ENCODE measurements at places on chromosomes 7 and 10.

- no peak for DNase-seq
Observed at GRCh38 chr10:86065711-86066251, 300.8 kb downstream of the GRID1 start.

DNA sequence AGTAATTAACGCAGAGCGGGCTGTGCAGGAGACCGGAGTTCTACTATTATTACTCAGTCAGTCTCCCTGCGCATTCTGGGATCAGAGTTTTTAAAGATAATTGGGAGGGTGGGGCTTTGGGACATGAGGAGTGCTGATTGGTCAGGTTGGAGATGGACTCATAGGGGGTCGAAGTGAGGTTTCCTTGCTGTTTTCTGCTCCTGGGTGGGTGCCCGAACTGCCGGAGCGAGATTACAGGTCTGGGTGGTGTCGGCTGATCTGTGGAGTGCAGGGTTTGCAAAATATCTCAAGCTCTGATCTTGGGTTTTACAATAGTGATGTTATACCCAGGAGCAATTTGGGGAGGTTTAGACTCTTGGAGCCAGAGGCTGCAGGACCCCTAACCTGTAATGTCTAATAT is 3.9 kb upstream of the LRRC27 start:
- no peak for DNase-seq

- DNase-seq, result no peak
Observed at GRCh38 chr7:16646472-16647072, 591 bp downstream of the BZW2 start.

DNA sequence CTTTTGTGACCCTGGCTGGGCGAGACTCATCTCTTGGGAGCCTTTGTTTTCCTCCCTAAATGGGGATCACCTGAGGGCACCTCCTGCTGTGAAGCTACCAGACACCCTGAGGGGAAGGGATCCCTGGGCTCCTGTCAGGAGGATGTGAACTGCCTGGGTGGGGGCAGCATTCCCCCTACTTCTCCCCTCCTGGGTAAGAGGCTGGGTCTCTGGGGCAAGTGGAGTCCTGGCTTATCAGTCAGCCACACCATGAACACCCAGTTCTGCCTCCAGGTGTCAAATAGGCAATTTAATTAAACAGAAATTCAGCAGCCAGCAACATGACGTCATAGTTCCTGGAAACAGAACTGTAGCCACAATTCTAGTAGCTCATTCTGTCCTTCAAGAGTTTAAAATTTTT is 97.7 kb upstream of the RET start:
- DNase-seq, result no peak

GRCh38 chr7:157745721-157746709 is 409.2 kb downstream of the DNAJB6 start:
- DNase-seq, result no peak

DNA sequence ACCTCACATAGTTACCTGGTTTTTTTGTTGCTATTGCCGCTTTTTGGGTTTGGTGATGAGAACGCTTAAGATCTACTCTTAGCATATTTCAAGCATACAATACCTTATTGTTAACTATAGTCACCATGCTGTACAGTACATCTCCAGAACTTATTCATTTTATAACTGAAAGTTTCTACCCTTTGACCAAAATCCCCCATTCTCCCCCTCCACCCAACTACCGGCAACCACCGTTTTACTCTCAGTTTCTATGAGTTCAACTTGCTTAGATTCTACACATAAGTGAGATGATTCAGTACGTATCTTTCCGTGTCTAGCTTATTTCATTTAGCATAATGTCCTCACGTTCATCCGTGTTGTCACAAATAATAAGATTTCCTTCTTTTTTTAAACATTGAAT is 86.7 kb upstream of the IL6 start:
- DNase-seq, result no peak

GRCh38 chr7:100048680-100049079 is 894 bp upstream of the ZSCAN21 start:
- no peak for DNase-seq

GRCh38 chr10:29723726-29724125 is 89.0 kb upstream of the SVIL start:
- no peak for DNase-seq

DNA sequence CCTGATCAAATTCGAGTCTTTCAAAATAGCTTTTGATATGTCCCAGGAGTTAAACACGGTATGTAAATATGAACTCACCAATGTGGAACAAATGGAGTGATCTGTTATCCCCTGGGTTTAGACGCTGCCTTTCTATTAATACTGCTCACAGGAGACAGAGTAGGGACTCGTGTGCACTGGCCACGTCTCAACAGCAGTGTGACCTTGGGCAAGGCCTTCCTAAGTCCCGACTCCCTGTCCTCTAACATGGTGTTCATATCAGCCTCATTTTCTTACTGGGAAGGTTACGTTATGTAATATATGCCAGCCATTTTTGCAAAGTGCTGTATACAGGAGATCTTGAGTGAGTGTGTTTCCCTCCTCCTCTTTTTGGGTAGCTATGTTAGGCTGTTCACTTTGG is 1.8 kb downstream of the WDR37 start:
- DNase-seq, result no peak

DNA sequence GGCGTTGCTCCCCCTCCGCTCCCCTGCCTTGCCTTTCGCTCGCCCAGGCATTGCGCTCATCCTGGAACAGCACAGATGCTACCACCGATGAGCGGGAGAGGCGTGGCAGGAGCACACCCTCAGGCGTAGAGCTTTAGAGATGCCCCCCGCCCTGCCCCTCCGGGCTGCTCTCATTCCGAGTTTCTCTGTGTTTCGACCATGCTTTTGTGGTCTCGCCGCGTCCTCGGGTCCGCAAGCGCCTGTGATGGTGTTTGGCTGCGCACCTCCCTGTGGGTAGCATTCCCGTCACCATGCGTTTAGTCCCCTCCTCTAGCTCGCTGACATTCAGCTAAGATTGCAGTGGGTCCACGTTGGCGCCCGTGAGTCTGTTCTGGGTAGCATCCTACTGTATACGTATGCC is 18.7 kb downstream of the NOM1 start:
- no peak for DNase-seq

DNA sequence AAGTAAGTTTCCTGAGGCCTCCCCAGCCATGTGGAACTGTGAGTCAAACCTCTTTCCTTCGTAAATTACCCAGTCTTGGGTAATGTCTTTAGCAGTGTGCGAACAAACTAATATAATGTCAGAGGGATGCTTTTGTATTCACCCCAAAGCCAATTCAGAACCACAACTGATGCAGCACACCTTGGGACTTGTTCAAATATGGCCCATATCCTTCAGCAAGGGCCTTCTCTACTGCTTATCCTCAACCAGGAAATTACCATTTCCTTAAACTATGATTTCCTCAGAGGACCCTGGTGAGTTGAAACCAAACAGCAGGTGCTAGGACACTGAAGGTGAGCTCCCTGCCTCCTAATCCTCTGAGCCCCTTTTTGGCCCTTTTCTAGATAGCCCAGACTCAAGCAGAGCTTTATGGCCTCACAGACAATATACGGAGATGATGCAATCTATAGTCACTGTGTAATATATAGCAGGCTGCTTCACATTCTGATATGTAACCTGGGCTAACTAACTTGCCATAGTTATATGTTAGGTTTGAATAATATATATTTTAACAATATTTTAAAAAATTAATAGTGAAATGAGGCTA is 15.2 kb downstream of the SRI start:
- no peak for DNase-seq

DNA sequence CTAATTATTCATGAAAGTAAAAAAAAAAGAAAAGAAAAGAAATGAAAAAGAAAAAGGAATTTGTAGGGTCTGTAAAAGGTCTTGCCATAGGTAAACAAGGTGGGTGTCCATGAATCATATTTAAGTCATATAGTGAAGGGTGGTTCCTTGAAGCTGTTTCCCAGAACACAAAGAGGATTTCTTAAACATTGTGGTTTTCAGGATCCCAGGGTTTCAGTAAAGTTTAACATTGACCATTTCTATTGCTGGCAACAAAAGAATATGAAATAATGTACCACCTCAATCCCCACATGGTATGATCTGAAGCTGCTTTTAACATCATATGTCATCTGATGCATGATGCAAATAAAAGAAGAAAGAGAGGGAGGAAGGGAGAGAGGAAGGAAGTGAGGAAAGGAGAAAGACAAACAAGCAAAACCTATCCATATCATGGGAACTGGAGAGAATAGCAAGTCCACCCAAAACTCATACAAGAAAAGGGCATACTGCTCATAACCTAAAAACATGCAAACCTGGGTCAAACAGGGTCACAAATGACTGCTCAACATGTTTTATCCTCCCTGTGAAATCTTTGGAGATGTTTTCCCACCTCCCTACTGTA is 663.5 kb downstream of the SORCS1 start:
- DNase-seq, result no peak

DNA sequence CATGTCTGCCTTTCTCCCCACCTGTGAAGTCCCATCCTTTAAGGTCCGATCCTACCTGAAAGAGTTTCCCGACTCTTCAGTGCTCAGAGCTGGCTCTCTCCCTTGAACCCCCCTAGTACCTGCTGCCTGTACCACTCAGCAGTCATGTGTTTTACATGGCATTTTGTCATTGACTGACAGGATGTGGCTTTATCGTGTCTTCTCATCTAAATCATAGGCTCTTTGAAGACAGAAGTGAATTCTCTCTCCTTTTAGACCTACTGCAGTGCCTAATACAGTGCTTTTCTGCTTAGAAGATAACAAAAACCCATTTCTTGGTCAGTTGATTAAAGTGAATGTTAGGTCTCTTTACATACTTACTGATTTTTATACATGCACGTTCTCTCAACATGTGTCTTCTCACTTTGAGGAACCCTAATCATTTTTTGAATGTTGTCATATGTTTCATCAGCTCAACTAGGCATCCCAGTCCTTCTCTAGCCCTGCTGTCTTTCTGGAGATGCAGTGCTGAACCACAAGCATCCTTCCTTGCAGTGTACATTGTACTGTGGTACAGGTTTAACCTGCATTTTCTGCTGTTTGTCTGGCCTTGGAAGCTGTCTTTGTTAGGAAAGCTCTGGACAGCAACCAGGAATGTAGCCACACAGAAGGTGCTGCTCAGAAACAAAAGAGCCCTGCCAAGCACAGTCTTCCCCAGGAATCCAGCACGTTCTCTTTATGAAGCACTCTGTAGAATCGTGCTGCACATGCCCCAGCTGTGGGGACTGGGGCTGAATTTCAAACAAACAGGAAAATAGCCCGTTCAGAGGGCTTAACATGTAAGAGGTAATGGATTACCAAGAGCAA is 28.1 kb upstream of the LRRC4 start:
- no peak for DNase-seq

GRCh38 chr10:73414230-73414945 is 530 bp upstream of the ANXA7 start:
- DNase-seq, result no peak

GRCh38 chr7:92423710-92424131 is 23.6 kb upstream of the GATAD1 start:
- DNase-seq, result no peak

GRCh38 chr10:93542358-93542791 is 24.1 kb upstream of the FFAR4 start:
- no peak for DNase-seq

- no peak for DNase-seq
Observed at GRCh38 chr7:44574287-44574872, 672 bp upstream of the DDX56 start.

DNA sequence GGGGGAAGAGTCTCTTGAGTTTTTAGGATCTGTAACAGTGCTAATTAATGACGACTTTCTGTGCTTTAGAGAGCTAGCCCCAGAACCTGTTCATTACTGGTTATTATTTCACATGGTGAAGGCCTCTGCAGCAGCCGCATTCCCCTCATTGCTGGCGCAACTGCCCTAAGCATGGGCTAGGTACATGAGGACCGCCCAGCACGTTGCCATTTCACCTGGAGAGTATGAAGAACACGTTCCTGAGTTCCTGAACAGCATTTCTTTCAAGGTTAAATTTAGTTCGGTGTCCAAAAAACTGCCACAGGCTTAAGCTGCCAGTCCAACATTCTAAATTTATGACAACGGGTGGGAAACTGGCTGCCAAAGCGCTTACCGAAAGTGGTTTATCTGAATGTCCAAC is 177.0 kb downstream of the DNAH11 start:
- DNase-seq, result no peak

DNA sequence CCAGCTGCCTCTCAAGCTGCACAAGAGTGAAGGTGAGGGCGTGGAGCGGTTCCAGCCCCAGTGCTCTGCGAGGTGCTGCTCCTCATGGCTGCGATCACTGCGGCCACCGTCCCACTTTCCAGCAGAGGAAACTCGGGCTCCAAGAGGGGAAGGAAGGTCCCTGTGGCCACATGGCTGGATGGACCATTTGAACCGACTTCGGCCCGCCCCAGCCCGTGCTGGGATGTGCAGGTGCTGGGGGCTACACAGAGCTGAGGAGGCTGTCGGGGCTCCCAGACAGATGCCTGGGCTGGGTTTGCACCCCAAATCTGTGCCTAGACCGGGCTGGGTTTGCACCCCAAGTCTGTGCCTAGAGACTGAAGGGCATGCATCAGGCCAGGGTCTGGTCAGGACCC is 186.6 kb downstream of the DNAJB6 start:
- DNase-seq, result no peak

DNA sequence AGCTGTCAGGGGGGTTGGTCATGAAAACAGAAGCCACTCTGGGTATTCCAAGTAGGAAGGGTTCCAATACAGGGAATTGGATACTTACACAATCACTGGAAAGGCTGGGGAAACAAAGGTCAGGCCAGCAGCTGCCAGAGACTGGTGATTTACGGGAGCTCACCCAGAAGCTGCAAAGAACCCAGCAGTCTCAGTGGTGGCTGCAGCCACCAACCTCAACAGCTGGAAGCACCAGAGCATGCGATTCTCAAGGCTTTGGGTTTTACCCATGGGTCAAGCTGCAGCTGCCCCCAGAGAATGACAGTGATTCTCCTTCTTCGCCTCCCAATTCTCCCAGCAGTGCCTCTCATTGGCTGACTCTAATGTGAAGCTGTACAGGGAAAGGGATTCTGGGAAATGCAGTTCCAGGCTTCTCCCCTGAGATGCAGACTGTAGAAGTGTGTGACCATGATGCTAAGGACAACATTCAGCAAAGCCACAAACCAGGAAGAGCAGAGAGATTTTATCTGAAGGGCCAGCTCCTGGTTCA is 107.2 kb upstream of the TCF7L2 start:
- no peak for DNase-seq

DNA sequence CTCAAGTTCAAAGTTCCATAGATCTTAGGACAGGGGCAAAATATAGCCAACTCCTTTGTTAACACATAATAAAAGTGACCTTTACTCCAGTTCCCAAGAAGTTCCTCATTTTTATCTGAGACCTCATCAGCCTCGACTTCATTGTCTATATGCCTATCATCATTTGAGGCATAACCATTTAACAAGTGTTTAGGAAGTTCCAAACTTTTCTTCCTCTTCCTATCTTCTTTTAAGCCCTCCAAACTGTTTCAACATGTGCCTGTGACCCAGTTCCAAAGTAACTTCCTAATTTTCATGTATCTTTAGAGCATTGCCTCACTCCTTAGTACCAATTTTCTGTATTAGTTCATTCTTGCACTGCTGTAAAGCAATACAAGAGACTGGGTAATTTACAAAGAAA is 569.1 kb downstream of the ANKRD7 start:
- no peak for DNase-seq

GRCh38 chr10:96448021-96448457 is 65.7 kb downstream of the TLL2 start:
- no peak for DNase-seq

GRCh38 chr7:128390871-128391565 is 18.8 kb downstream of the IMPDH1 start:
- no peak for DNase-seq
